ENCODE measurements at places on chromosomes 7 and 10. TPM values are rescaled to one million over a fixed set of nuclear protein-coding genes. Genes with fewer than 3 reads are reported as not detected.

GRCh38 chr7:133359449-133359848, 106.6 kb downstream of the EXOC4 start:
- no peak for DNase-seq

GRCh38 chr10:104591441-104591840, 49.6 kb upstream of the SORCS3 start:
- no peak for DNase-seq

FANK1 gene
- 0.42 TPM for total RNA-seq

GRCh38 chr7:50369143-50370026, 64.9 kb downstream of the IKZF1 start:
- DNase-seq: no peak

- DNase-seq: no peak
These were observed 14.8 kb downstream of the GPAM start for GRCh38 chr10:112168733-112169132.

DNA sequence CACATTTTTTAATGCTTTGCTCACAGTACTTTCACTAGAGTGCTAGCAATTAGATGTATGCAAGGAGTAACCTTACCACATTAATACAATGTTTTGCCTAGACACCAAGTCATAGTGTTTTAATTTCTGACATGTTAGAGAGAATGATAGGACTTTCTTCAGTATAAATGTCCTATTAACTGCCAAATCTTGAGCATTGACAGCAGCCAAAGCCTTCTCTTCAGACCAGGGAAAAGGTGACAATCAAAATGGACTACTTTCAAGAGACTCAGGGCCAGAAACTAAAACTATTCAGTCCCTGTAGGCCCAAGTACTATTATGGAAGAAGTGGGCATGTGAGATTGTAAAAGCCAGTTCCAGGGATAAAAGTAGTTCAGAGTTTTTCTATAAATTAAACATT, 201.4 kb upstream of the PCDH15 start:
- DNase-seq: no peak

SFTPA1 gene
- not detected for total RNA-seq

ZNF679 gene
- total RNA-seq: not detected

GRCh38 chr7:47441796-47442604, 139.9 kb downstream of the TNS3 start:
- DNase-seq: no peak

DNA sequence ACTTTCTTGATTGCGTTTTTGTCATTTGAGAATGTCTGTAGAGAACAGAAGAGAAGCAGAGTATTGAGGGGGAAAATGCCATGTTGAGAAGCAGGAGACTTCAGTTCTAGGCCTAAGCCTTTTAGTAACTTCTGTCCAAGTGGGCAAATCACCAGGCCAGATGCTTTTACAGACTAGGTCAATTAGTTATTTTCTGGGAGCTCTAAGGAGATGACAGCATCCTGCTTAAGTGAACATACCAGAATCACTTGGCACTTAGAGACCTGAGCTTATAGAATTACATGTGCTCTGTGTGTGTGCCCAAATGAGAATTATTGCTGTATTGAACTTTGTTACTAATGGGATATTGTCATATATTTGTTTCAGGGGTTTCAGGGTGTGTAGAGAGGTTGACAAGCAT, 24.0 kb downstream of the AGK start:
- DNase-seq: no peak

DNA sequence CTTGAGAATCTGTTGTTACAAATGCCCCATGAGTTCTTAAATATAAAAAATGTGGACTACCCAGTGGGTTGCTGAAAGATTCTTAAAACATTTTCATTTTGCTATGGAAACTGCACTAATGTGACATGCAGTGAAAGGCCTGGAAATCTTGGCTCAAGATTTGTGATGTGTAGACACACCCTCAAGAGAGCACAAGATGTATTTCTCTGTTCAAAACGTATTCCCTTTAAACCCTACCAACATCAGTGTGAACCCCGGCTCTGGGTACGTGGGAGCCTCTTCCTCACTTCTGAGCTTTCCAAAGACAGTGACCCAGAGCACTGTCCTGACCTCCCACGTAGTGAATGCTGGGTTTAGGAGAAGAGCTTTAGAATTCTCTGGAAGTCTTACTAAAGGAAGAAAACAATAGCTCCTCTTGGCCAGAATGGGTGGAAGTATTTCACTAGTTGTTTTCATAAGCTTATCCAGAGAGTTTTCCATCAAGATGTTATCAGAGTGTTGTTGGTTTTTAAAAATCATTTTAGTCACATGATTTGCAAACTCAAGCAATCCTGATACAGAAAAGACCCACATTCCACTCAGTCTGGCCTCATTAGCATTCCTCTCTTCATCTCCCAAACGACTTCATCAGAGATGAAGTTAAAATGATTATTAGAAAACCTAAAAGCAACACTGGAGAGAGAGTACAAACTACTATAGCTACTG, 81.5 kb upstream of the AFAP1L2 start:
- DNase-seq: no peak

DNA sequence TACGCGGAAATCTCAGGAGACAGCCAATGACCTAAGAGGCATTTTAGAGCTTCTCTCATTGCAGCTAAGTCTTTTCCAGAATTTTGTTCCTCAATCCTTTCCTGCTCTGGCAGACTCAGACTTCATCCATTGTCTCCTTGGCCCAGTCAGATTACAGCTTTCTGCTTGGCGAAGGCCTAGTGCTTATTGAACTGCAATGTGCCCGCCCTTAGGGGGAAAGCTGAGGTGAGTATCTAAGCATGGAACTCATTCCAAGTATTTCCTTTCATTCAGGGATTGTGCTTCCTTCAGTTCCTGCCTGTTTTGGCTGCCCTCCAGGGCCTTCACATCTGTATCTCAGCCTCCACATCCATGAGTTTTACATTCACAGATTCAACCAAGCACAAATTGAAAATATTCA, 37.5 kb downstream of the PRLHR start:
- DNase-seq: no peak

C10orf105 gene
- total RNA-seq: 0.22 TPM
